ENCODE measurements at places on chromosomes 16 and 17. TPM values are rescaled to one million over a fixed set of nuclear protein-coding genes. Genes with fewer than 3 reads are reported as not detected.

GRCh38 chr17:78497115-78497540 is 80.1 kb downstream of the DNAH17 start:
- H3K27ac ChIP-seq, result no peak overlapping the region
- no peaks in the 10 kb centered on the region for H3K36me3 ChIP-seq
- no peaks in the 10 kb centered on the region for H3K27me3 ChIP-seq
- no peak overlapping the region for H3K4me3 ChIP-seq
- no peaks in the 10 kb centered on the region for H3K4me1 ChIP-seq

DNA sequence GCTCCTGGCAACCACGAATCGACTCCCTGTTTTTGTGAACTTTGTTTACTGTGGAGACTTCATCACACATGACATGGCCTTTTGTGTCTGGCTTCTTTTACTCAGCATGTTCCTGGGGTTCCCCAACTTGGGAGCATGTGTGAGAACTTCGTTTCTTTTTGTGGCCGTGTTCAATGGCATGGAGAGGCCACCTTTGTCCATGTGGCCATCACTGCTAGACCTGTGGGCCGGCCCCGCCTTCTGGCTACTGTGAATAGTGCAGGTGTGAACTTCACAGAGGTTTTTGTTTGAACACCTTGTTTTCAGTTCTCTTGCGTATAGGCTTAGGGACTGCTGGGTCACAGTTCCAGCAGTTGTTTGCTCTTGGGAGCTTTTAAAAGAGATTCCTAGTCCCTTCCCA is 5.7 kb upstream of the SLC38A8 start:
- peaks cover 2% of the 10 kb centered on the region for H3K36me3 ChIP-seq
- no peaks in the 10 kb centered on the region for H3K4me1 ChIP-seq
- no peak overlapping the region for H3K27ac ChIP-seq
- H3K27me3 ChIP-seq, result no peaks in the 10 kb centered on the region
- no peak for DNase-seq

GRCh38 chr16:66802159-66802558 is 775 bp upstream of the TERB1 start:
- H3K36me3 ChIP-seq, result peaks cover 45% of the 10 kb centered on the region
- no peak overlapping the region for H3K4me3 ChIP-seq

Gene ENPP7
- total RNA-seq, result not detected

- no peaks in the 10 kb centered on the region for H3K36me3 ChIP-seq
- no peak overlapping the region for H3K27ac ChIP-seq
- H3K4me1 ChIP-seq, result peaks cover 5% of the 10 kb centered on the region
- DNase-seq, result no peak
These were observed 19.9 kb downstream of the IGFBP4 start for GRCh38 chr17:40463122-40463550.

DNA sequence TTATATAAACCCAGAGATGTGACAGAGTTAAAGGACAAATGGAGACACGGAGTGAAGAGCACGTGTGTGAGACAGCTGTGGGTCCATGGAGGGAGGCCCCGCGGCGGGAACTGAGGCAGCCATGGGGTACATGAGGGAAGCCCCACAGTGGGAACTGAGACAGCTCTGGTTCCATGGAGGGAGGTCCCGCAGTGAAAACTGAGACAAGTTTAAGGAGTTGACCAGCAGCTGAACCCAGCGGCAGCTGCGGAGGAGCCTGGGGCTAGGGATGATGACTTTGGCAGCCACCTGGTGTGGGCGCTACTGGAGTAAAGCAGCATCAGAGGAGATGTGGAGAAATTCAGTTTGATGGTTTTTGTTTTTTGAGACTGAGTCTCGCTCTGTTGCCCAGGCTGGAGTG is 185.1 kb downstream of the RPTOR start:
- DNase-seq, result no peak
- H3K36me3 ChIP-seq, result no peaks in the 10 kb centered on the region
- H3K27me3 ChIP-seq, result no peaks in the 10 kb centered on the region
- H3K4me1 ChIP-seq, result peaks cover 37% of the 10 kb centered on the region

Gene MPV17L
- total RNA-seq, result 6.3 TPM

- H3K27me3 ChIP-seq, result no peaks in the 10 kb centered on the region
- no peak overlapping the region for H3K4me3 ChIP-seq
- peaks cover 4% of the 10 kb centered on the region for H3K4me1 ChIP-seq
- no peaks in the 10 kb centered on the region for H3K36me3 ChIP-seq
- DNase-seq, result peak; percentile 44
These were observed 74.7 kb downstream of the TBC1D16 start for GRCh38 chr17:79960788-79961522.

DNA sequence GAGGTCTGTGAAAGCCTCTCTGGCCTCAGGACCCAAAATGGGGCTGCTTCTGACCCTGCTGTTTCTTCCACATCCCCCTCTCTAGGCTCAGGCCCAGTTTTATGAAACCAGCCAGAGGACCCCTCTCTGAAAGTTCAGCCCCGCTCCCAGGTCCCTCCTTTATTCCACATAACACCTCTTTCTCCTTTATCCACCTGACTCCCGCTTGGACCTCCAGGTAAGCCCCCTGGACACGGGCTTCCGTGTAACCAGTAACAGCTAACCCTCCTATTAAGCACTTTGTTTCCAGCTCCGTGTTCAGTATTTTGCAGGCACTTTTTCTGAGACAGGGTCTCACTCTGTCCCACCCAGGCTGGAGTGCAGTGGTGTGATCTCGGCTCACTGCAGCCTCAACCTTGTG is 37.4 kb downstream of the PSME3IP1 start:
- H3K4me3 ChIP-seq, result no peak overlapping the region
- H3K27ac ChIP-seq, result peak overlapping the region; percentile 91
- peaks cover 63% of the 10 kb centered on the region for H3K4me1 ChIP-seq
- H3K36me3 ChIP-seq, result peaks cover 11% of the 10 kb centered on the region
- no peaks in the 10 kb centered on the region for H3K27me3 ChIP-seq
- DNase-seq, result no peak

- no peak within 1 kb of the TSS for H3K27ac ChIP-seq
- peak within 1 kb of the TSS; percentile 34 for H3K4me3 ChIP-seq
- peaks cover 40% of the 10 kb centered on the region for H3K27me3 ChIP-seq
- H3K36me3 ChIP-seq, result no peaks in the 10 kb centered on the region
These were observed at the start of gene CDH3 for GRCh38 chr16:68644715-68645493. TSS of gene CDH3 (plus strand) at chr16:68645310. CDS start at chr16:68645380, 70 bp downstream.

DNA sequence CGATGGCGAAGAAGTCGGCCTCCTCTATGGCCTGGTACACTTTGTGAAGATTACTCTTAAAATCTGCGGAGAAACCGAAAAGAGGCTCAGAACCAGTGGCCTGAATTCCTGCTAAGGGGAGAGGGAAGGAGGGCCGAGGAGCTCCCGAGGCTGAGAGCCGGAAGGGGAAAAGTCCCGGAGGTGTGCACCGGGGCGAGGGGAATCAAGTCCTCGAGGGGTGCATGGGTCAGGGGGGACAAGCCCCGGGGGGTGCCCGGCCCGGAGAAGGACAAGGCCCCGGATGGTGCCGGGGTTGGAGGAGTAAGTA is 495 bp downstream of the PARN start:
- H3K4me3 ChIP-seq, result peak overlapping the region; percentile 84
- peaks cover 25% of the 10 kb centered on the region for H3K4me1 ChIP-seq
- H3K27me3 ChIP-seq, result no peaks in the 10 kb centered on the region
- H3K36me3 ChIP-seq, result peaks cover 32% of the 10 kb centered on the region
- H3K27ac ChIP-seq, result peak overlapping the region; percentile 91

DNA sequence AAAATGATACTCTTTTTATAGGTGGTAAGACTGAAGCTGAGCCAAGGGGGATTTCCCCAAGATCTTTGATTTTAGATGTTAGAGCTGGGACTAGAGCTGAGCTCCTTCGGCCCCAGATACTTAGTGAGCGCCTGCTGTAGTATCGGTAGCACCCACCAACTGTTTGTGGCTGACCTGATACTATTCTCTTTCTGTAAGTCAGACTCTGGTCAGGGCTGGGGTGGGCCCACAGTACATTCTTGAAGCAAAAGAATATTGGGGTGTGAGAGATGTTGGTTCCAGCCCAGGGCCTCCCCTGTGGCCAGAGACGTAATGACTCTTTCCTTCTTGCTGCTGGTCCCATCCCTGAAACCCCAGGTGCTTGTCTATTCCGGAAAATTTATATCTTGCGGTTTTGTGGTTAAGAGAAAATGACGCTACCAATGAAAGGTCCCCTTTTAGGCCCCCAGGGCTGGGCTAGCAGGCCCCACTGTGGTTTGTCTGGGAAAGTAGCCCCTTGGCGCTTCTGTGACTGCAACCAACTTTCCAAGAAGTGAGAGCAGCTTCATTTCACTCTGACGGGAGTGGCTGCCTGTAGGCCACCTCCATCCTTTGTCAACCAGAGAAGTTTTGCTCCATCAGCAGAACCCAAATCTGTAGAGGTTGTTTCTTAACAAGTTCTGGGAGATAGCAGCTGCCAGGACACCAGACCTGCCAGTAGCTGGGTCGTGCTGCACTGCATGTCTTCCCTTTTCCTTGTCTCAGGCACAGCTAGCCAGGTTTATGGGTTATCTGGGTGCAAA is 86.4 kb upstream of the LGALS9 start:
- DNase-seq, result no peak
- no peaks in the 10 kb centered on the region for H3K27me3 ChIP-seq
- no peak overlapping the region for H3K27ac ChIP-seq
- H3K4me1 ChIP-seq, result peaks cover 3% of the 10 kb centered on the region

- DNase-seq, result no peak
- no peaks in the 10 kb centered on the region for H3K27me3 ChIP-seq
- no peaks in the 10 kb centered on the region for H3K4me1 ChIP-seq
- H3K4me3 ChIP-seq, result no peak overlapping the region
- H3K27ac ChIP-seq, result no peak overlapping the region
- no peaks in the 10 kb centered on the region for H3K36me3 ChIP-seq
These were observed 794 bp downstream of the PDE6G start for GRCh38 chr17:81655378-81656117.

DNA sequence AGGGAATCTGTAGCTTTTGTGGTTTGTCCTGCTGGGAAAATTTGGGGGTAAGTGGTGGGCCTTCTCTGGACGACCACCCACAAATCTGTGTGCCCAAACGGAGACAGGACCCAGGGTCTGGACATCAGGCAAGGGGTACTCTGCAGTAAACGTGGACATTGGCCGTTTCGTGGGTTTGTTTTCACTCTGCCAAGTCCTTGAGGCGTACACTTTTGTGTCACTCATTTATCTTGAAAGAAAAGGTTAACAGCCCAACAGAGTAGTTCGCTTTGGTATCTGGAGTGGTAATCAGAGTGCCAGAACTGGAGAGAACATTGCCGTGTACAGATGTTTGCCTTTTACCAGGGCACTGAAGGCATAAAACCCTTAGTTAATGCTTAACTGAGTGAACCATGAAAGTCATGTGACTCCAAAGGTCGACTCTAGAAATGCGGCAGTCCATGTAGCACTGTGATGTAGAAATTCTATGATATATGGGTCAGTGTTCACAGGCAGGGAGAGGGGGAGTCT is 15.4 kb downstream of the NAA60 start:
- peak overlapping the region; percentile 87 for H3K4me3 ChIP-seq
- H3K27ac ChIP-seq, result peak overlapping the region; percentile 95
- no peak for DNase-seq
- H3K36me3 ChIP-seq, result no peaks in the 10 kb centered on the region
- H3K4me1 ChIP-seq, result peaks cover 35% of the 10 kb centered on the region

DNA sequence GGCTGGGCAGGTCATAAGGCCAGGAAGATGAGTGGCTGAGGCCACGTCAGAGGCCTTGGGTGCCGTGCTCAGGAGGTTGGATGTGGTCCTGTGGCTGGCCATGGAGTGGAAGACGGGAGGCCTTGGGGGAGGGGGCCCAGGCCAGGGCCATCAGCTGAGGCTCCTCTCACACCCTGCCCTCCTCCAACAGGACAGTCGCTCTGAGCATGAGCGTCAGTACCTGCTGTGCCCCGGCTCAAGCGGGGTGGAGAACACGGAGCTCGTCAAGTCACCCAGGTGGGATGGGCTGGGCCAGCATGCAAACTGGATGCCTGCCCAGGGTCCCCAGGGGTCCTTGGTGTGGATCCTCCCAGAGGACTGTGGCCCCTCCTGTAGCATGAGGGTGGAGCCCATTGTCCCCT is 19.2 kb downstream of the POLR3E start:
- no peaks in the 10 kb centered on the region for H3K4me1 ChIP-seq
- H3K27ac ChIP-seq, result no peak overlapping the region
- no peak for DNase-seq
- no peaks in the 10 kb centered on the region for H3K27me3 ChIP-seq

GRCh38 chr17:61490540-61490975 is 38.3 kb downstream of the TBX4 start:
- no peaks in the 10 kb centered on the region for H3K36me3 ChIP-seq
- H3K27ac ChIP-seq, result no peak overlapping the region
- H3K27me3 ChIP-seq, result no peaks in the 10 kb centered on the region
- DNase-seq, result no peak

All from A673 (cell line).